ENCODE measurements at places on chromosomes 4 and X.

DNA sequence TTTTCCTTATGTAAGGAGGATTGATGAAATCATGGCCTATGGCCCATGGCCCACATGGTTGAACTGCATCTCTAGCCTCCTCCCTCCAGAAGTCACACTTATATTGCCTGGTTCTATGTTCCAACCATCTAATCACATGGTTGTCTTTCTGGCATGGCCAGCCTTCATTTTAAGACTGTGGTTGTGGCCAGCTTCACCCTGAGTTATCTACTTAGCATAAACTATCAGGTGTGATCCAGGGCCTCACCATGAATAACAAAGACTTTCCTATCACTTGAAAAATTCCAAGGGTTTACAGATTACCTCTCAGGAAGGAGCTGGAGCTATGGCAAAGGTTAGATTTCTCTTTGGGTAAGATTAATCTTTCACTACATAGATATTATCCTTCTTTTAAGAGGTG lies 222.8 kb downstream of the SNCA start:
- DNase-seq: no peak

- DNase-seq: no peak
Observed at GRCh38 chr4:56465599-56466295, 1.7 kb upstream of the SRP72 start.

- no peak for DNase-seq
Observed at GRCh38 chr4:122865425-122865824, 38.8 kb downstream of the FGF2 start.

DNA sequence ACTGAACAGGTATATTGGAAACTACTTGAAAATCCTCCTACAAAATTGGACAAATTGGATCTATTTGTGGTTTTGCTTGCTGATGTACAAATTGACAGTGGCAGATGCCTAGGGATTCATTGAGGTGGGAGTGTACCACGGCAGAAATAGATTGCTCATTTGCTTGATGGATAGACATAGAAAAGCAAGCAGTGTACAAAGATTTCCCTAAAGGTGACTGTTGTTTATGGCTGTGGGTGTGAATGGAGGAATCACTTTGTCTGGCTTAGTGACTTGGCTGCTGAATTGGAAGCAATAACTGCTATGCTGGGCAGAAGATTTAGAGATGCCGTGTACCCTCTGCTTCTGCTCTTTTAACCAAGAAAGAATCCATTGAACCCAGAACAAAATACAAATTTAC lies 191.0 kb upstream of the GRID2 start:
- DNase-seq: no peak

DNA sequence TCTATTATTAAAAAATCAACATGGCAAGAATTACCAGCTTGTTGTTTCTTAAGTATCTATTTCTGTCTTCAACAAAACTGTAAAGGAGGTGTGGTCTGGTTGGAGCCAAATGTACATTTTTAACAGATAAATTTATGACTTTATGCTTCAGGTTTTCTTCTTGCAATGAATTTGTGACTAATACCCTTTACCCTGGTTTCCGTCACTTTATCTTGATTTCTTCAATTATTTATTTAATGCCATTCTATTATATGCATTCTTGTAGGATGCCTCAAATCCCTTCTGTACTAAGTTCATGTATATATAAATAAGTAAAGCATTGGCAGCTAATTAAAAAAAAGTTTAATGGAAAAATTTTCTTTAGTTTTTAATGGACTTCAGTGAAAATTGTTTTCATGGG lies 41.5 kb upstream of the ANXA3 start:
- no peak for DNase-seq

- DNase-seq: no peak
Observed at GRCh38 chr4:128582427-128582870, 227.1 kb upstream of the JADE1 start.

- no peak for DNase-seq
Observed at GRCh38 chr4:119040694-119041185, 94.9 kb upstream of the MYOZ2 start.

DNA sequence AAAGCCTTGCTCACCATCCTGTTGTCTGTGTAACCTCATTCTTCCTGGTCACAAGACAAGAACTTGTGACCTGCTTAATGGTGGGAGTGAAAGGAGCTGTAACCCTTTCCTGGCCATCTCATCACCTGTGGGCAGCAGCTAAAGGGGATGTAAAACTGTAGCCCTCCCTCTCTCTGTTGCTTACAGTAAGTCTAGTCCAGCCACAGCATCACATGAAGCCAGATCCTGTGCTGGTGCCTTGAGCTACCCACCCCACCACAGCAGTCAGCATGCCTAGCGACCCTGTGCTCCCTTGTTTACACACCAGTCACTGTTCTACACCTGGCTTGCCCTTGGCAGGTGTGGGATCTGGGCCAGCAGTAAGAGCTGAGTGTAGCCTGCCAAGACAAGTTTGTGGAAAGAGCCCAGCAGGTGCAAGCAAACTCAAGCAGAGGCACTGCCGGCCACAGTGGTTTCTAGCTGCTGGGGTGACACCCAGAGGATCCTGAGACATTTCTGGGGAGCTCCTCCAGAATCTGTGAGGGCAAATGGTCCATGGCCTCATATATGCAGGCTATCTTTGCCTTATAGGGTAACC lies 41.0 kb downstream of the UGT2B28 start:
- DNase-seq: no peak

- DNase-seq: no peak
Observed at GRCh38 chr4:26176598-26177149, 144.1 kb upstream of the RBPJ start.

DNA sequence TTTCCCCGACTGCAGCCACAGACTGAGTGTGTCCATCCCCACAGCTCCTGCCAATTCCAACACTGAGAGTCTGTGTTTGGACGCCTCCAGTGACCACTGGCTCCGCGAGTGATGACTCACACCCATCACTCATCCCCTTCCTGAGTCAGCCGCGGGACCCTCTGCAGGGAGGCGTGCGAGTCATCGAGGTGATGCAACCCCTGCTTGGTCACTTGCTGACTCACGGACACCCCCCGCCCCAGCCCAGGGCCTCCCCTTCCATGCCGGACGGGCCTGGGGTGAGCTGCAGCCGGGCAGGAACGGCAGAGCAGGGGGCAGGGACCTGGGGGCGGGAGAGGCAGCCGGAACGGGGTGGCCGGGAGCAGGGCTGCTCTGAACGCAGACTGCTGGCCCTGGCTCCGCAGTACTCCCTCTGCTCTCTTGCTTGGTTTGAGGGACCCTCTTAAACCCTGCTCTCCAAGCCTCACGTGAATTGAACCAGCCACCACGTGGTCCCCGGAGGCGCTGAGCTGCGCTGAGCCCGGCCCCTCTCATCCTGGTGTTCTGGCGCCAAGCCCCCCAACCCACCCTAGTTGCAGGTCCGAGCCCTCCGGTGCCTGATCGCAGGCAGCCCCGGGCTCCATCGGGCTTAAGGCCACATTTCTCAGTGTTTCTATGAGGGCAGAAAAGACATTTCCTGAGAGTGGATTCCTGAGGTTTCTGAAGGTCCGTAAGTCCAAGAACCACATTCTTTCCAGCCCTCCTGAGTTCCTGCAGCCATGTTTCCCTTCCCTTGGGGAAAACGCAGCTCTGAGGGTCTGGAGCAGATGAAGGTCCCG lies 32.4 kb downstream of the FGFRL1 start:
- DNase-seq: peak; percentile 76

DNA sequence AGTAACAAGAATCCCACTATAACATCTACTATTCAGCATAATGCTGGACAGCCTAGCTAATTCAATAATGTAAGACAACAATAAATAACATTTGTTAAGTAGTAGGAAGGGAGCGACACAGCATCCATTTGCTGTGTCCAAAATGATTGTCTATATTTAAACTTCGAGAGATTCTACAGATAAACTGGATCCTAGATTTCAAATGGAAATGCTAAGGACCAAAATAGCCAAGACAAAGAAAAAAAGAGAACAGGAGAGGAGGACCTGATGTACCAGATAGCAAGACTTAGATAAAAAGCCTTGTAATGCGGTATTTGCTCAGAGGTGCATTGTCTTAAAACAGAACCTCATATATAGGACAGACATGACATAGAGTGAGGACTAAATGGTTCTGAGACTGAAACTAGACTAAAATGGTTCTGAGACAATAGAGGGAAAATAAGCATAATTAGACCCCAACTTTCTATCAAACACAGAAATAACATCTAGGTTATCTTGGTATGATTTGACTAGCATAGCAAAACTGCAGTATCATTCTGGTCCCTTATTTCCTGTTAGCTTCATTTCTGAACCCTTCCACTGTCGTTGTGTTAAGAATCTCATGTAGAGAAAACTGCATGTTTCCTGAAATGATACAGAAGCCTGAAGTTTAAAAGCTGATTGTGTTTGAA lies 3.8 kb downstream of the HPGDS start:
- no peak for DNase-seq

DNA sequence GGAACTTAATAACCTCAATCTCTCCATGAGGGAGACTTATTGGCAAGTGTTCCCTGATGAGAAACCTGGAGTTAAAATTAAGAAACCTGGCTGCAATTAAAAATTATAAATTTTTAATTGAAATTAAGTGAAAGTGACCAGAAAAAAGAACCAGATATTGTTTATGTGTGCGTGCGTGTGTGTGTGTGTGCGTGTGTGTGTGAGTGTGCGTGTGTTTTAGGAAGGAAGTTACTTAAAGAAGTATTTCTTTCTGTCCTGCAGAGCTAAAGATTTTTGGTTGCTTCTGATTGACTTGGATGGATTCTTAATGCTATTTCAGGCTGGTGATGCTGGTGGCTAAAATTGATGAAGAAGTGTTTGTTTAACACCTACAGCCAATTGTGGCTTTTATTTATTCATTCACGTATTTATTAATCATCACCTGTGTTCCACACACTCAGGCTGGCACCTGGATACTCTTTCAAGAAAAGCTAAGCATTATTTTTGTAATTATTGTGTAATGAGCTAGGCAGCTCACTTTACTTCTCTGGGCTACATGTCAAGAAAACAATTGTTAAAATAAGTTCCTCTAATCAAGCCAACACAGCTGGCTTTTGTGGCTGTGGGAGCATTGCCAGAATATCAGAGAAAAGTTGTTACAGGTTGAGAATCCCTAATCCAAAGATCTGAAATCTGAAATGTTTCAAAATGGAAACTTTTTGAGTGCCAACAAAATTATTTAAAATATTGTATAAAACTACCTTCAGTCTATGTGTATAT lies 68.5 kb downstream of the CEP44 start:
- no peak for DNase-seq

GRCh38 chrX:31266203-31267076 lies 194.6 kb upstream of the FTHL17 start:
- DNase-seq: no peak

GRCh38 chrX:153633048-153633447 lies 14.0 kb upstream of the DUSP9 start:
- no peak for DNase-seq

DNA sequence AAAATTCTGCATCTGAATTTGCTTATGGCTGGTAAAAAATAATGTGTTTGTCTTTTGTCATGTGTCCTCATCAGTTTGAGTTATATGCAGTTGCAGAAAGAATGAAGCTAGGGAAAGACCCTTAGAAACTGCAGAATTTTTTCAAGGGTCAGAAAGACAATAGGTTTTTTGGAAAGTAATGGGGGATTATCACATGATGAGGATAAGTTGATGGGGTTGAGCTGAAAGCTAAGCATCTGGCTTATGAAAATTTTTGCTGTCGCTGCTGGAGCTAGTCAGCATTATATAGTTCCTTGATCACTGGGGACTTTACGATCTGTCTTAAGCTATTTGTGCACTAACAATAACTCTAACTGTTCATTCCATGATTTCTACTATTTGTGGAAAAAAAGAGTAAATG lies 331.7 kb downstream of the PPARGC1A start:
- DNase-seq: no peak

DNA sequence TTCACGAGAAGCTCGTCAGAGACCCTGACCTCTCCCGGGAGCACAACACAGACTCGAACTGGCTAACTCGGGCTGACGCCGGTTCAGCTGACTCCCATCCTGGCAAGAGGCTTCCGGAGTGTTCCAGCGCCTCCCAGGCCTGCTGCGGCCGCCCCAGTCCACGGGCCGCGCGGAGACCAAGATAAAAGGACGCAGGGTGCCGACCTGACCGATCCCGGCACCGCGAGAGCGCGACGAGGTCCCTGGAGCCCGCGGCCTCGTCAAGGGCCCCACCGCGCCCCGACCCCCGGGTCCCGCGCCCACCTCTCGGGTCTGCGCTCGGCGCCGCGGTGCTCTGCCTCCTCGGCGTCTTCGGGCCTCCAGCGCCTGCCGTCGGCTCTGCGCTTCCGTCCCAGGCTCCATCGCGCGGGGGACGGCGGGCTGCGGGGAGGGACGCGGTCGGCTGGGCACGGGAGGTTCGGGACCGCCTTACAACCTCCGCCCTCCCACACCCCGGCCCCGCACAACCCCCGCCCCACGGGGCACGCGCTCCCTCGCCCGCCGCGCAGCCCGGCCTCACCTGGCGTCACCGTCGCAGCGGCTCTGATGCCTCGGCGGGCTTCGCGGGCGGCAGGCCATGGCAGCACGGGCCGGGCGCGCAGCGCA lies 426 bp downstream of the SLBP start:
- DNase-seq: no peak

GRCh38 chr4:64146030-64146429 lies 263.2 kb downstream of the TECRL start:
- DNase-seq: no peak

DNA sequence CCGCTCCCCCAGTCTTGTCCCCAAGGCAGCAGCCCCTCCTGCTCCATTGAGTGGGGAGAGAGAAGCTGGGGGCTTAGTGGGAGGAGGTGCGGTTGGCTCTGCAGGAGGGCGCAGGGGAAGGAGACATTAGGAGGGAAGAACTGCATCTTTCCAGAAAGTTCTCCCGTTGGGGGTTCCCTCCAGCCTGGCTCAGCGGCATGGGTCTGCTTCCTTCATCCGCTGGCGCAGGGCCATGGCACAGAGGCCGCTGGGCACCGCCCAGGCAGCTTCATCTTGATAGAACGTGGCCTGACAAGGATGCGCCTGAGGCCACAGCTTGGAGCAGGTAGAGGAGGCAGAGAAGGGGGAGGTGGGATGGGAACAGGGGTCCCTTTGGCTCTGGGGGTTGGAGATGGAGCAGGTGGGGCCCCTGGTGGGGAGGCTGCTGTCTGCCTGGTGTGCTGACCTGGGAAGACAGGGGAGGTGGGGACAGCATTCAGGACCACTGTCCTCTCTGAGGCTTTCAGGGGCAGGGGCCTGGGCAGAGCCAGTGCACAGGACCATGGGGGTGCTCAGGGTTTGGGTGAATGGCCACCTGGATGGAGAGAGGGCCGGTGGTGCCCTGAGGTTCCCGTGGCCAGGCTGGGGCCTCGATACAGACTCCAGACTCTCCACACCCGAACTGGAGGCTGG lies 12.1 kb downstream of the DOK7 start:
- no peak for DNase-seq

DNA sequence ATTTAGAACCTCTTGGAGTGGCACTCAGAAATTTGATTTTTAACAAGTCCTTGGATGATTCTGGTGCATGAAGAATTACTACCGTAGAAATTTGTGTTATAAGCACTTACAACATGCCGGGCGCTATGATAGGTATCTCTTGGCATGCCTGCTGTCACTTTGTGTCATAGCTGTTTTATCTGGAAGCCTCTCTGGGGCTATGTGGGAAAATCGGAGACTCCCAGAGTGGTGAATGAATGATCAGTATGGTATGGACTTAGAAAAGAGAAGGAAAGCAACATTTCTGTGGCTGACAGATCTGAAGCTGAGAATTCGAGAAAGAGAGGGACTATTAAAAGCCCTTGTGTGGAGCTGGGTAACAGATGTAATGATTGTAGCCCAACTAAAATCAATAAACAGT lies 177.4 kb upstream of the MAMLD1 start:
- DNase-seq: no peak

All from COLO829 (cell line).